ENCODE measurements at places on chromosomes 16 and 17.

DNA sequence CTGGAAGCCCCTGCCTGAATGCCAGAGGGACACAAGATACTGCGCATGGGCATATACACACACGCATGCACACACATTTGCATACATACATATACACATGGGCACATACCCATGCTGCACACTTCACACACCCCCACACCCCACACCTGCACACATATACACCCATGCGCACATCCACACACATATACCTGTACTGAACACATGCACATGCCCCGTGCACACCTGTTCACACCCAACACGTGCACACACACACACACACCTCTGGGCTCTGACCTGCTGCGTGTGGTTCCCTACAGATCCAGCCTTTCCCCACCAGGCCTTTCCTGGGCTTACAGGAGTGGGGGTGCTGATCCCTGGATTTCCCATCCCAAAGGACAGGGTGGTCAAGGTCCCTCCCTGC is 6.3 kb downstream of the SPPL2C start:
- no peak for DNase-seq

DNA sequence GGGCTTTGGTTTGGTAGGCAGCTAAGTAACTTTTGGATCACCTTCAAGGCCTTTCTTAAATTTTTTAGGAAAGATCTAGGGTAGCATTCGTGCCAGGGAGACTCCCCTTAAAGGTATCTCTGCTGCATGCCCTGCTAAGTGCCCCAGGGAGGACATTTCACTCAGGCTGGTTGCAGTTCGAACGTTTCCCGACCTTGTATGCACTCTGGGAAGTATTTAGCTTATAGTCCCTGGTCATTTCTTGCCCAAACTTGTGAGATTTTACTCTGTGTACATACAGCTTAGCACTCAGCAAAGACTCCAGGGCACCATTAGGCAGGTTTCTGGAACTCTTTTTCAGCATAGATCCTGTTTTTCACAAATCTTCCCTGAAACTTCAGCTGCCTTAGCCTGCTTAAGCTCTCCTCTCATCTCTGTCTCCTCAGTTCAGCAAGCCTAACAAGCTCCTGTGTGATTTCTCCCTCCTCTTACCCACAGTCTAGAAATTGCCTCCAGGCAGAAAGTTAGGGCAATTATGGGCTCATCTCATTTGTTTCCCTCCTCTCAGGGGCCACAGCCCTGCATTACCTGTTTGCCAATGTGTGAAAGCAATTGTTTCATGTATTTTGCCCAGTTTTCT is 84.6 kb downstream of the MRTFB start:
- DNase-seq, result no peak

DNA sequence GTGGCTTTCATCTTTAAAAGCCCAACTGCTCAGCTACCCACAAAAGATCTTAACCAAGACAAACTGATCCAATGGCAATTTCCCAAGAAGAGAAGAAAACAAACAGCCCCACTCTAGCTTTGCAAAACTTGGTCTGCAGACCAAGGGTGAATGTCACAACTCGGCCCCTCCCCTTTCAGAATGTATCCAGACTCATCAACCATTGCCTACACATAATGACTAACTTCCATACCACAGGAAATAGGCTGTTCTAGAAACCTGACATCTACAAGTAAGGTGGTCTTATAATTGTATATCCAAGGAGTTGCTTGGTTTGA is 16.0 kb downstream of the DCUN1D3 start:
- no peak for DNase-seq

GRCh38 chr16:85316321-85316919 is 204.1 kb upstream of the CIBAR2 start:
- DNase-seq, result no peak

DNA sequence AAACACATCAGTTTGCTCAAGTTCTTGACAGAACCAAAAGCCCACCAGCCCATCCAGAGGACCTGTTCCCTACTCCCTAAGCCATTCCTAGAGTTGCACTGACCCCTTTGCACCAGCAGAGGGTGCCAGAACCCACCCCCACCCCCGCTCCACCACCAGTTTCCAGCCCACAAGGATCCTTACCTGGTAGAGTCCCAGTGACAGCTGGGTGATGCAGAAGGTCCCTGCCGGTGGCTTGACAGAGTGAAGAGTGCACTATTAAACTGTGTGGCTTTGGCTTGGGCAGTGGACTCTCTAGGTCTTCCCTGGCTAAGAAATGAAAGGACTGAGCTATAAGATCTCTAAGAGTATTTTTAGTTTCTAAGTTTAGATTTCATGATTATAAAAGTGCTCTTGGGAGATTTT is 73.3 kb upstream of the MTMR4 start:
- no peak for DNase-seq

GRCh38 chr17:4182043-4182442 is 39.0 kb downstream of the CYB5D2 start:
- DNase-seq, result no peak

- no peak for DNase-seq
Measured at GRCh38 chr16:68365167-68365817, 54.5 kb downstream of the PRMT7 start.

DNA sequence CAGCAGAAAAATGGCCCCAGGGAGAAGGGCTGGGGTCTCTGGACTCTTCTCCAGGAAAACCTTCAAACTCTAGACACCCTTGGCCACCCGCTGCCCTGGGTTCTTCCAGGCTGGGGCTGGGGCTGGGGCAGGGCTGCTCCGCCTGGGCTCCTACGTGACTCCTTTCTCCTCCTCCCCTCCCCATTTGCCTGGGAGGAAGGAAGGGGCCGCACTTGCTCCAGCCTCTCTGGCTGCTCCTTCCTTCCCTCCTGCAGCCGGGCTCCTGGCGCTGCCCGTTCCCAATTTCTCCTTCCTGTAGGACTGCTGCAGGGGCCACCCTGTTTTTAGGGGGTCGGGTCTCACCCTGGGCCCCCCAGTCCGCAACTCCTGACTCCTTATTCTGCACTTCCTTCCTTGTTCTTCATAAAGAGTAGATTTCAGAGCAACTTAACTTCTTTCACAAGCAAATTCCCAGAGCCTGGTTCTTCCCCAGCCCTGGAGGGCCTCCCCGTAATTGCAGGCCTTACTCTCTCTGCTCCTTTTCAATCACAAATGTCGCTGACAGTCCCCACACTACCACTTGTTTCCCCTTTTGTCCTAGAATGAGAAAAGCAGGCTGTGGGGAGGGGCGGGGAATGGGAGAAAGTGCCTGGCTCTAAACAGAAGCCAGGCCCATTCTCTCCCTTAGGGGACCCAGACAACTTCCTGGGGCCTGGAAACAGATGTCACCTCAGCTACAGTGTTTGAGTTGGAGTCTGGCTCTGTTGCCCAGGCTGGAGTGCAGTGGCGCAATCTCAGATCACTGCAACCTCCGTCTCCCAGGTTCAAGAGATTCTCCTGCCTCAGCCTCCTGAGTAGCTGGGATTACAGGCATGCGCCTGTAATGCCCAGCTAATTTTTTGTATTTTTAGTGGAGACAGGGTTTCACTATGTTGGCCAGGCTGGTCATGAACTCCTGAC is 137.8 kb downstream of the ENGASE start:
- no peak for DNase-seq

DNA sequence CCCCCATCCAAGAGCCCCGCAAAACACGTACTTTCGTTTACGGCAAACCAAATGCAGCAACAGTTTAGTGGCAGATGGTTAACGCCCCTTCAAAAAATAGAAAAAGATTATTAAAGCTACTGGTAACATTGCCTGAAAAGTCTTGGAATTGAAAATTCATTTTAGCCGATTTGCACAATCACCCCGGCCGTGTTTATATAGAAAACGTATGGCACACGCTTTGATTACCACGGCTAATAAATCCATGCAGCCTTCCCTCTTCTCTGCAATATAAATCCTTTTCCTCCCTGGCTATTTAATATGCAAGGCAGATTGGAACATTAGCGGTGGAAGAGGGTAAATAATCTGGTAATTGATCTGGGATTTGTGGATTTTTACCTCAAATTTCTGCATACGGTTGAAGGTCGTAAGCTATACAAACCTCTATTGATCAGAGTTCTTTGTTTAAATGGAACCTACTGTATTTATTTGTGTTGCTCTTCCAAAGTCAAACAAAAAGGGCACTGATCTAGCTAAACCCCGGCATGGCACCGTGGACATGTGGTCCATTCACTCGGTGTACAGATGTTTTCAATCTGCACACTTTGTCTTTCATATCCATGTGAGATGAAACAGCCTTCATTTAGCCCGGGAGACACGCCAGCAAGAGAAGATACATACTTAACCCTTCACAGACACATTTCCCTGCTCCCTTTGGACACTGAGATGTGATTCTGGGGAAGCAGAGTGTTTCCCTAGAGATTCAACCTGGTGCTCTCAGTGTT is 238.1 kb upstream of the MAF start:
- no peak for DNase-seq

DNA sequence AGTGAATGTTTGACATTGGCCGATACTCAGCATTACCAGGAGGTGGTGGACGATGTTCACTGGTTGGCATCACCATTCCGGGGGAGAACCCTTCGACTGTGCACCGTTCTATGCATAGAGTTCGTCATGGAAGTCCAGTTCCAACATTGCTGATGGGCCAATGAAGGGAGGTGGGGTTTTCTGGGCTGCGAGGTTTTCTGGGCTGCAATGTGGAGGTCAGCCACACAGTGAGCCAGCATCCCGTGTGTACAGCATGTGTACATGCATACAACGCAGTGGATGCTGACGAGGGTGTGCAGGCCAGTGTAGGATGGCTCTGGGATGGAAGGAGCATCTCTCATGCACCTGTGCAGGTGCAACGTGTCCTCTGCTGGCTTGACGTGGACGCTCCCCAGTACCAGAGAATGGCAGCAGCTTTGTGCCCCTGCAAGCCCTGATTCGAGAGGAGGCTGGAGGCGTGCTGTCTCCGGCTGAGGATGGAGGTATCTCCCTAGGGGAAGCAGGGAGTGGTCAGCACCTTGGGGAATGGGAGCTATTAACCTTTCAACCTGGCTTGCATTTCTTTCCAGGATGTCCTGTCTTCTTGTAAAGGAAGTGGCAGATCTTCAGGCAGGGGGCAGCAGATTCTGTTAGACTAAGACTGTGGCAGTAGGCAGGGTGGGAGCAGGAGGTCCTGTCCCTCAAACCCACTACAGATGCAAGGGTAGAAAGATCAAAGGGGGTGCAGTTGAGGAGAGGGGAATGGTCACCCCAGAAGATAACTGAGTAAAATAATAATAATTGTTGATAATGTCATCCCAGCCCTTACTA is 98.2 kb downstream of the CYLD start:
- DNase-seq, result peak; percentile 79

Data from vagina (tissue), 2 donors.